ENCODE measurements at places on chromosomes 2 and 18.

DNA sequence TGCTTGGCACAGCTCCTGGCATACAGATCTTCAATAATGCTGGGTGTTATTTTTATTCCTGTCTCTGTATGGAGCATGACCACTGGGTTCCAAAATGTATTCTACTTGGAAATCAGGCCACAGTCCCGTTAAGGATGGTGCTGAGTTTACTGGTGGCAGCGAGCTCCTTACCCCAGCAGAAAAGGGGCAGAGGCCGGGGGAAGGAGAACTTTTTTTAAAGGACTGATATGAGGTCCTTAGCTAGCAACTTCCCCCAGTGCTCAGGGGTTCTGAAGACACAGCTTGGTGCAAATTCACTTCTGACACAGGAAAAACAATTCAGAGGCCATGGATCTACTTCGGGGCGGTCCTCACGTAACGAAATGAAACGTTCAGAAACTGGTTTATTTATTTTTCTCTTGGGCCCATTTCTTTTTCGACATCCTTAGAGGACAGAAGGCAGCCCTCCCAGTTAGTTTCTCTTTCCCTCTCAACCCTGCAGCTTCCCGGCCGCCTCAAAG lies 872 bp downstream of the RDH14 start:
- DNase-seq: no peak

GRCh38 chr2:207930747-207931146 lies 94.6 kb downstream of the PLEKHM3 start:
- no peak for DNase-seq

DNA sequence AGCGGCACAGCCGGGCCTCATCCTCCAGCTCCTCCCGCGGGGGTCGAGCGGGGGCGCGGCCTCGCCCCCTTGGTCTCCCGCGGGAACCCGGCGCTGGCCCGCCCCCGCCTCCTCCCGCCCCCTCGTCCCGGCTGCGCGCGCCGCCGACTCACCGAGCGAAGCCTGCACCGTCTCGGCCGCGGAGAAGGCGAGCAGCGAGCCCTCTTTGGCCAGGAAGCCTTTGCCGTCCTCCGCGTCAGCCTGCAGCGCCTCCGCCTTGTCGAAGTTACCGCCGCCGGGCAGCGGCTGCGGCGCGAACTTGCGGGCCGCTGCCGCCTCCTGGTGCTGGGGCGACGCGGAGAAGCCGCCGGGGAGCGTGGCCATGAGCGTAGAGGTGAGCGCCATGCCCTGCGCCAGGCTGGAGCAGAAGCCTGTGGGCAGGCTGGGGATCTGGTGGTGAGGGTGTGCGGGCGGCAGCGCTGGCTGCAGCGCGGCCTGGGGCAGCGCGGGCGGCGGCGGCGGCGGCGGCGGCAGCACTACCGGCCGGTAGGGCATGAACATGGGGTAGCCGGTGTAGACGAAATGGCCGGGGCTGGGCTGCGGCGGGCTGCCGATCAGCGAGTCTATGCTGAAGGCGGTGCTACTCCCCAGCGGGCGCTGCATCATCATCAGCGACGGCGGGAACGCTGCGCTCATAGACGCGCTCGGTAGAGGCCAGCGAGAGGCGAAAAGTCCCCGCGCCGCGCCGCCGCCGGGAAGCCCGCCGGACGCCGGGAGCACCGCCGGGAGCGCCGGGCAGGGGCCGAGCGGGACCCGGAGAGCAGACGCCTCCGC lies 683 bp downstream of the GBX2 start:
- DNase-seq: no peak

DNA sequence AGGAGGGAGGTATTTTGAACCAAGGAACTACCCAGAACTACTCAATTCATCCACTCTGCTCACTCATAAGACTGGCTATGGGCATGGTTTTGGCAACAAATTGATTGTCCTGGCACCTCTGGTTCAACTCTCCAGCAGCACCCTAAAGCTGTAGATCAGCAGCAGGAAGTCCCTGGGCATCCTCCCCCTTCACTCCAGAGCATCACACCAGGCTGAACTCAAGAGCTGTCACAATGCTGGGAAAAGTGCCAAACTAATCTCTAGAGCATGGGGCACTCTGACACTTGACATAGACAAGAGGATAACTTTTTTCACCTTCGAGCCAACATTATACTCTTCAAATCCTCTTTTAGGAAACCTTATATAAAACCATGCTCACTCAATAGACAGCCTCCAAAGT lies 154.1 kb upstream of the RBBP8 start:
- DNase-seq: no peak

- DNase-seq: peak; percentile 22
Measured at GRCh38 chr2:151976945-151977353, 121.9 kb downstream of the CACNB4 start.

DNA sequence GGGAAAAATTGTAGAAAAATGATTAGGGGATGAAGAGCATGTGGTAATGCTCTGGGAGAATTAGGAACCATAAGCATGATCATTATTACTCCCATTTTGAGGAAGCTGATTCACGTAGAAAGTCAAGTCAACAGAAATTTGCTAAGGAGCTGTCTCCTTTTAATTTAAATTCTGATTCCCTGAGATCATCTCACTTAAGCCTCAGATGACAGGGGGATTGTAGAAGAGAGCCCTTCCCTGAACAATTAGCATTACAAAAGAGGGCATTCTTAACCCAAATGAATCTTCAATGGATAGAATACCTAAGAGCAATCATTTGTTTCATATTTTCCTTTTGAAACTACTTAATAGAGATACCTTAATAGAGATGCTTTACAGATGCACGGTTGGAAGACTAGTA lies 267.9 kb downstream of the NYAP2 start:
- no peak for DNase-seq

- no peak for DNase-seq
Measured at GRCh38 chr2:142601794-142602193, 275.7 kb upstream of the KYNU start.

DNA sequence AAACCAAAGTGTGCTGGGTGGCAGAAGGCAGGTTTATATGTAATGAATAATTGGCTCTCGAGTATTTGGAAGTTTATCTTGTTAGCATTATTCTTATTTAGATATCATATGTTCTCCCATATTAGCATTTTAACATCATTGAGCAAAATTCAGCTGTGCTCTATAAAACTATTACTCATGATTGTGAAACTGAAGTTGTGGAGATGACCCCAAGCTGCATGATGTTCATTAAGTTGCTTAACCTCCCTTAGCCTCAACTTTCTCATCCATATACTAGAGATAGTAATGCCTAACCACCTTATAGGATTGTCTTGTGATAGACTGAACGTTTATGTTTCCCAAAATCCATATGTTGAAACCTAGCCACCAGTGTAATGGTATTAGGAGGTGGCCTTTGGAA lies 346.3 kb downstream of the SATB2 start:
- no peak for DNase-seq

GRCh38 chr2:40317046-40317445 lies 134.8 kb downstream of the SLC8A1 start:
- no peak for DNase-seq

- no peak for DNase-seq
Measured at GRCh38 chr2:73031725-73032701, 39.5 kb downstream of the SFXN5 start.

- DNase-seq: no peak
Measured at GRCh38 chr2:26742048-26742770, 21.9 kb upstream of the SLC35F6 start.

- DNase-seq: no peak
Measured at GRCh38 chr2:30693821-30694281, 113.4 kb downstream of the CAPN13 start.

DNA sequence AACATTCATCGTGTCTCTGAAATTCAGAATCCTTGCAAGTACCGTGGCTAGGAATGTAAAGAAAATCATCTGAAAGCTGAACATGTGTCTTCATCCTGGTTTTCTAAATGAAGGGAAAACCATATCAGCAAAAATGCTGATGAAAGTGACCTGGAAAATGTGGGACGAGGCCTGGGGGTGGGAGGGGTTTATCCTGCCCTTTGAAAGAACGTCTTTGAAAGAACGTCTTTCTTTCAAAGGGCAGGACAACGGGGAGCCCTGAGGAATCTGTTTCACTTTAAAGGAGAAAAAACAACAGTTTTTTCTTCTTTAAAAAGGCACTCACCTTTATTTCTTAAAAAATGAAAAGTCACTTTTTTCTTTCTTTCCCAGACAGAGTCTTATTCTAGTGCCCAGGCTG lies 185.2 kb downstream of the ALPK2 start:
- DNase-seq: no peak

DNA sequence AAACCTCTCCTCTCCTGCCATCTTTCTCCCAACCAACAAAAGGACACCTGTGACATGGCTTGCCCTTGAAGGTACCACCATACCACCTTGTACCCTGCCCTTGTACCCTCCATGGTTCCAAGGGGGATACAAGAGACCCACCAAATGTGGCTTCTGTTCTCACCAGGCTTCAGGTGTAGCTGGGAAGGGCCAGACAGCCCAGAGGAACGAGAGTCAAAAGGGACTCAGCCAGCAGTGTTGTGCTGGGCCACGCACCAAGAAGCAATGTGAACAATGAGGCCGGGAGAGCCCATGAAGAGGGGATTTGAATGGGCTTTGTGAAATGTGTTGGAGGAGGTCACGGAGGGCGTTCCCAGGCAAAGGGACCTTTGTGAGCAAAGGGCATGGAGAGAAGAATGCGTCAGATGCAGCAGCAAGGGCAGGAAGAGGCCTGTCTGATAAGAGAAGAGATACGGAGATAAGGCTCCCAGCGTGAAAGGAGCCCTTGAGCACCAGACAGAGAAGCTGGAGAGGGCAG lies 48.6 kb downstream of the PLB1 start:
- no peak for DNase-seq

DNA sequence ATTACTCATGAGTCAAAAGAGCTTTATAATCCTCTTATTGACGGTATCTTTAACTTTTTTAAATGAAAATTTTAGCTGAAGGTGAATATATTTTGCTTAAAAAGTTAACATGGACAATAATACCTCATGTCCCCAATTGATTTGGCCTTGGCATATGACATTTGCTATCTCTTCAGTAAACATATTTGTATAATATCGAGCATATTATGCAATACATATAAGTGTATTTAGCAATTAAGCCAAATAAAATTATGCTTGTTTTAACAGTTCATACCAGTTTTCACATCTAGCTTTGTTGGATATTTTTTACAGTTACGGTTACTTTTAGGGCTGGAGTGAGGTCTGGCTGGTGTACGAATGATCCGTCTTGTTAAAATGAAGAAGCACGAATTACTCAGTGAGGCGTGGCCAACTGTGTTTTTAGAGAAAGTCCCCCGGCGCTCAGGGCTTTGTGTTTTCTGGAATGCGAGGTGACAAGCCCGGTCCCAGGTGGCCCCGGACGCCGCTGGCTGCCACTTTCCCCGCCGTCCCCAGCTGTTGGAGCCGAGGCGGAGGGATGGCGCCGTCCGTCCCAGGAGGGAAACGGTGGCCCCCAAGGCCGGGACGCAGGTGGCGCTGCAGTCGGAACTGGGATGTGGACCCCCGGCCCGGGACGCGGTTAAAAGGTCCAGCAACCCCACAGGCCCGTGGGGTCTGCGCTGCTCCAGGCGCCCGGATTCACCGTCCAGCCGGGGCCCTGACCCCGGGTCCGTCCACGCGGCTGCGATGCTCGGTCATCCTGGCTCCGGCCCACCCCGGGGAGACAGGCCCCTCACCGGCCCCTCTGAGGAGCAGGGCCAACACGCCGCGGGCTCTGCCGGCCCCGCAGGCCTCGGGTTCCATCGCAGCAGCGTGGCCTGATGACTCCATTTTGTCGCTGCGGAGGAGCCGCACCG lies 41.3 kb downstream of the TMEM18 start:
- no peak for DNase-seq

GRCh38 chr2:138209009-138209408 lies 244.7 kb downstream of the HNMT start:
- no peak for DNase-seq

DNA sequence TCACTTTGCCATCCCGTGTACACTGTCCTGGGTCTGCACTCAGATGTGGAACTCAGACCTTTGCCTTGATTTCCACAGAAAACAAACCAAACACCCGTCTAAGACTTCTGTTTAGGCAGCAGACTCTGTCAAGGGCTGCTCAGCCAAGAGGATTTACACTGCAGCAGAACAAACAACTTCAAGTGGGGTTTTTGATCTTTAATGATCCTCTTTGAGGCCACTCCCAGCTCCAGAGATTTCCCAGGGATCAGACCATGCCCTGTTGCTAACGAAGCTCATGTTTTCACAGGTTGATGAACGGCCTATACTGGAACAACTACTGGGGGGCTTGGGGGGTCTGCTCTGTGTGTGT lies 52.5 kb upstream of the LGALSL start:
- no peak for DNase-seq

DNA sequence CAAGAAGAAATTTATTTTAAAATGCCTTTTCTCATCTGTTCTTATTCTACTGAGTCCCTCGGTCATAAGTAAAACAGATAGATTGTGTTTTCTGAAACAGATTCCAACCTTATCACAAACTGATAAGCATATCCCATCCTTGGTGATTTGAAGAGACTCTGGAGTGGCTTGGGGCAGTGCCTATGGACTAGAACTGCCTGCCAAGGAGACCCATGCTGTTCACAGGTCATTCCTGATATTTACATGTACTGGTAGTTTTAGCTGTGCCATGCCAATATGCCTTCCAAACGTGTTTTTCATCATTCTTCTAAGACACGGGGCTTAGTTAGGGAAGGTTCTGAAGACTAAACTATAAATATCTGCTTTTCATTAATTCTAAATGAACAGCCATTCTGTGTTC lies 11.4 kb upstream of the COL6A3 start:
- no peak for DNase-seq

- DNase-seq: no peak
Measured at GRCh38 chr2:7849027-7849426, 832.8 kb upstream of the ID2 start.

- no peak for DNase-seq
Measured at GRCh38 chr2:239253701-239254436, 147.0 kb downstream of the HDAC4 start.

GRCh38 chr18:73316513-73316912 lies 448.7 kb upstream of the NETO1 start:
- no peak for DNase-seq

- DNase-seq: no peak
Measured at GRCh38 chr2:197273485-197273884, 37.1 kb downstream of the ANKRD44 start.

DNA sequence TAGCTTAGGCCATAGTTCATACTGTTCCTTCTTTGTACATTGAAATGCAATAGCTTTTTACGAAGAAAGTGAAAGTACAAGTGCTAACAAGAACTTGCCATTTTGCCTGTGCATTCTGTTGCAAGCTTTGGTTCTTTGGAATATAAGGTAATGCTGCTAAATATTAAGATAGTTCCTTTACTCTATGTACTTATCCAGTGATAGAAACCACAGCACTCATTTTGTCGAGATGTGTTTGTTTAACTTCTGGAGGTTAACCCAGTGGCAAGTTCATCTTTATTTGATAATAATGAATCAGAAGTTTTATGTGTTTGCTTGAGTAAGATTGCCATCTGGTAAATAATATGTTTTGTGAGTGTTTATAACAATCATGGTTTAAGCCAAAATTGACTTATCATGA lies 373.1 kb upstream of the FANCL start:
- DNase-seq: no peak

- no peak for DNase-seq
Measured at GRCh38 chr18:51290860-51291259, 93.4 kb upstream of the MEX3C start.

DNA sequence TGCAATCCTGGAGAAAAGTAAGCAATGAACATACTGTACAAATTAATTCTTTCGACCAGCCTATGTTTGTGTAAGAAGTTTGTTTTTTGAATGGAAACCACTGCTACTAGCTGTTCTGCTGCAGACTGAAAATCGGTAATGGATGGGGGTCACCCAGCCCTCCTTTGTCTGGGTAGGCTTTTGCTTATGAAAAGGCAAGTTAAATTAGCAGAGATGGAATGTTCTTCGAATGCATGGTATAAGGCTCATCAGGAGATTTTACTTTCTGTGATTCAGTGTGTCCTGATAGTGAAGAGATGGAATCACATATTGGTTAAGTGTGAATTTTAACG lies 53.8 kb downstream of the EEF1B2 start:
- DNase-seq: no peak

All from GM18507 (cell line).